ENCODE measurements at places on chromosomes 13 and 19.

GRCh38 chr19:52945652-52946321 is 16.9 kb downstream of the ZNF816 start:
- DNase-seq: no peak
- H3K36me3 ChIP-seq: peaks cover 52% of the 10 kb centered on the region
- no peak overlapping the region for H3K27ac ChIP-seq
- H3K27me3 ChIP-seq: peaks cover 14% of the 10 kb centered on the region
- H3K4me1 ChIP-seq: peaks cover 33% of the 10 kb centered on the region
- peak overlapping the region; percentile 12 for H3K4me3 ChIP-seq

DNA sequence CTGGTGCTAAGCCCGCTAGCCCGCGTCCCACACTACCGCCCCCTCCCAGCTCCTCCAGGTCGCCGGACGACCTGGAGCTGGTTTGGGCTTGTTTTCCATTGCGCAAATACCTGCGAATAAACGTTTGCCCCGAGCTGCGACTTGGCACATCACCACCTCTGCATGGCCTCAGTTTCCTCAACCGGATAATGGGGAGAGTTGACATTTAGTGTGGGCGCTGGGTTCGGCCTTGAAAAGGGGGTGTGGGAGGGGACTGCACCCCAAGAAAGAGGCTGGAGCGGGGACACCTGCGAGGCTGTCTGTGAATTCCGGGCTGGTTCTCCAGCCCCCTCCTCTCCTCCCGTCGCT is 11.0 kb upstream of the JUND start:
- no peak for DNase-seq
- peaks cover 53% of the 10 kb centered on the region for H3K4me1 ChIP-seq
- H3K4me3 ChIP-seq: peak overlapping the region; percentile 87
- H3K27ac ChIP-seq: peak overlapping the region; percentile 48

DNA sequence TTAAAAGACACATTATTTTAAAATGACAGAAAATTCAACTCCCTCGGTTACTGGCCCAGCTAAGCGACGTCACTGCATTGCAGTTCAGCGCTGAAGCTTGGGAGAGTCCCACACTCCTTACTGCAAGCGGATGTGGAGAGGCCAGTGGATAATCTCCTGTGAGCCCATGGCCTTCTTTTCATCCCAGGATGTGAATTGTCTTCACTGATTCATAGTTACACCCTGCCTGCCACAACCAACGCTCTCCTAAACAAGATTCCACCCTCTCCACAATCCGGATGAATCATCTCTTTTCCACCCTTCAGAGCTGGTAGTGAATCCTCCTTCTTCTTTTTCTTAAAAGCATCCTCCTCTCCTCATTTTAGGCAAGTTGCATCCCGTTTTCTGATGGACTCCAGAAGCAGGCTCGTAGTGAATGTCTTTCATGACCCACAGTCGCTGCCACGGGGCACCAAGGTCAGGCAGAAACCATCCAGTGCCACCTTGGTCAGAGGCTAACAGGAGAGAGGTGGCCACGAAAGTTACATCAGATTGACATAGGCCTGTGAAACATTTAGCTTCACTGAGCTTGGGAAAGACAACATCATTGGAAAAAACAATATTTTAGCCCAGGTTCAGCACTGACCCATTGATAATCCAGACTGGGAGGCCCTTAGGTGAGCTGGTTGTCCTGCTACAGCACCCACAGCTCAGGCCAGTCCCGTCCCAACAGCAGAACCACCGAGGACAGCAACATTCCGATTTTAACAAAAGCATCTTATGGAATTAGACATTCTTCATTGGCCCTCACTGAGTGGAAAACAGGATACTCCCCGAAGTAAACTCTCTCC is 2.0 kb downstream of the GJB2 start:
- no peak overlapping the region for H3K4me3 ChIP-seq
- H3K27me3 ChIP-seq: peaks cover 91% of the 10 kb centered on the region
- peaks cover 12% of the 10 kb centered on the region for H3K4me1 ChIP-seq
- H3K27ac ChIP-seq: no peak overlapping the region
- H3K36me3 ChIP-seq: no peaks in the 10 kb centered on the region

DNA sequence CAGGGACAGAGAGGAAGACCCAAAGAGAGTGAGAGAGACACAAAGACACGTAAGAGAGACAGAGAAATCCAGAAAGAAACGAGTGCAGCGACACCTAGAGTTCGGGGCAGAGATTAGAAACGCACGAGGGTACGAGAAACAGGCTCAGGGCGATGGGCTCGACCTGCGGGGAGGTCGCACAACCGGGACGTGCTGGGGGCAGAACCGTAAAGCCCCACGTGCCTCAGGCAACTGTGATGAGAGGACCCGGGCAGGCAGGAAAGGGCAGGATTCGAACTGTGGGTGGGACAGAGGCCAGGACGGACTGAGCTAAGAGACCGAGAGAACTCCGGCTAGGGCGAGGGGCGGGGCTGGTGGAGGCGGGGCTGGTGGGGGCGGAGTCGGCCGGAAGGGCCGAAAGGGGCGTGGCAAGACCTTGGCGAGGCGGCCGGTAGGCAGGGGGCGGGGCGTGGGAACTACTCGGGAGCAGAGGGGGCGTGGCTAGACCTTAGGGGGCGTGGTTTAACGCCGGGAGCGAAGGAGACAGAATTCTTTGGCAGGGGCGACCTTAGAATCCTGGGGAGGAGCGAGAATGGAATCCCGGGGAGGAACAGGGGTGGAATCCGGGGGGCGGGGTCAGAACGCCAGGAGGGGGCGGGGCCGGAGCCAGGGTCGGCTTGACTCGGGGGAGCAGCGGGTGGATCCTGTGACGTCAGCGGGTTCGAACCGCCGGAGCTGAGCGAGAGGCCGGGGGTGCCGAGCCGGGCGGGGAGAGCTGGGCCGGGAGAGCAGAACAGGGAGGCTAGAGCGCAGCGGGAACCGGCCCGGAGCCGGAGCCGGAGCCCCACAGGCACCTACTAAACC is at the start of gene NECTIN2:
Gene NECTIN2, plus strand, starts transcription at position 686 of the 843 bp plus-strand sequence. CDS start 229 bp downstream, outside the sequence.
- peak within 1 kb of the TSS; percentile 100 for H3K27ac ChIP-seq
- H3K4me1 ChIP-seq: peaks cover 35% of the 10 kb centered on the region
- peaks cover 2% of the 10 kb centered on the region for H3K27me3 ChIP-seq
- peak; percentile 100 for DNase-seq

DNA sequence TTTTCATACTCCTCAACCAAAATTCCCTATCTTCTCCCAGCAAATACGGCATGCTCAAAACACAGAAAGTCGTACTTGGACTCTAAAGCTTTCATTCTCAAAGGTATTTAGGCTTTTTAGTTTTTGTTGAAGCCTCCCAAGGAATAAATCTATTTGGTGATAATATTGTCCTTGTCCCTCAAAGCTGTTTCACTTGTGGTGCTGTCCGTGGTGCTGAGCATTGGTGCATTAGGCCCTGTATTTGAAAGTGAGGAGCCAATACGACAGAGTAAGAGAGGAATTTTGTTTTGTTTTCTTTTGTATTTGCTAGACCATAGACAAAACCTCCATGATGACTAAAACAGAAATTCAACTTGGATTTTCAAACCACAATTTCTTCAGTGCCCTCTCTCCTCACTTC is 3.2 kb upstream of the LGALS13 start:
- DNase-seq: peak; percentile 77
- H3K36me3 ChIP-seq: no peaks in the 10 kb centered on the region
- peaks cover 40% of the 10 kb centered on the region for H3K27me3 ChIP-seq
- H3K4me3 ChIP-seq: no peak overlapping the region
- H3K27ac ChIP-seq: no peak overlapping the region

DNA sequence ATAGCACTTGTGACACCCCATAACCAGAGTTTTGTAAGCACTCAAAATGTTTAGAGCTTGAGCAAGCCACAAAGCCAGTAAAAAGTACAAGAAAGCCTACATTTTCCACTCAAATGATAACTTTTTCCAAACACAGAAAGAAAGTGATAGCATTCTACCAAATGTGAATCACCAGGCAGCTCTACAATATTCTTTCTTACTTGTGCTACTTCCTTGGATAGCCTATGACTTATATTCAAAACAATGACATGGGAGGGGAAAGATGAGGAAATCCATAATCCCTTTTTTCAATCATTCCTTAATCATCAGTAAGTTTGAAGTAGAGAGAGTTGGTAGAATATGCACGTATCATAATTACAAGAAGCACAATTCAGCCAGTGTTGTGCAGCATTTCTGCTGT is 650.8 kb upstream of the PCDH9 start:
- no peak overlapping the region for H3K4me3 ChIP-seq
- peaks cover 3% of the 10 kb centered on the region for H3K27me3 ChIP-seq
- H3K4me1 ChIP-seq: no peaks in the 10 kb centered on the region
- H3K27ac ChIP-seq: no peak overlapping the region
- no peak for DNase-seq
- H3K36me3 ChIP-seq: no peaks in the 10 kb centered on the region

DNA sequence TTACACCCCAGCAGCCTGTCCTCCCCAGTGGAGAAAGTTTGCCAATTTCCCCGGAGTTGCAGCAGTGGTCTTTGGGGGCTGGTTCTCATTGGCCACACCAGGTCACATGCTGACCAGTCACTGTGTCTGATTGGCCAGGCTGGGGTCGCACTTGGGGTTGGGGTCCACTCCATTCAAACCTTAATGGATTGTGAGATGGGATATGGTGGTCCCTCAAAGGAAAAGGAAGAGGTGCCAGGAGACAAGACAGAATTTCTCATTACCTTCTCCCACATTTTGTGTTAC is 3.4 kb downstream of the PPM1N start:
- H3K4me3 ChIP-seq: no peak overlapping the region
- peaks cover 61% of the 10 kb centered on the region for H3K27me3 ChIP-seq
- H3K36me3 ChIP-seq: no peaks in the 10 kb centered on the region
- H3K4me1 ChIP-seq: peaks cover 31% of the 10 kb centered on the region

DNA sequence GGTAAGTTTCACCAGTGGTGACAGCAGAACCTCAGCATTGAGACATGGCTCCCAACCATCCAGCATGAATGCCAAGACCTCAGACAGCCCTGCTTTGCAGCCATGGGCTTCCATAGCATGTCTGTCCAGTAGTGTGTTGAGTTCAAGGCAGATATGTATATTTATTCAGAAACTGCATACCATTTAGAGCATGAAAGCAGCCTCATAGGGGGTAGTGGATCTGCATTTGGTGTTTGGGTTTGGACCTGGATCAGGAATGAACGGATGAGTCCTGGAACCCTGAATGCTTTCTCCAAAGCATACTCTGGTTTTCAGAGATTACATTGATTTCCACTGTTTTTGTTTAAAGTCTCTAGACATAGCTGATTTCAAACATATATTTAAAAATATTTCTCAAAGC is 114.3 kb downstream of the ESD start:
- peaks cover 34% of the 10 kb centered on the region for H3K4me1 ChIP-seq
- no peaks in the 10 kb centered on the region for H3K27me3 ChIP-seq
- no peak for DNase-seq

DNA sequence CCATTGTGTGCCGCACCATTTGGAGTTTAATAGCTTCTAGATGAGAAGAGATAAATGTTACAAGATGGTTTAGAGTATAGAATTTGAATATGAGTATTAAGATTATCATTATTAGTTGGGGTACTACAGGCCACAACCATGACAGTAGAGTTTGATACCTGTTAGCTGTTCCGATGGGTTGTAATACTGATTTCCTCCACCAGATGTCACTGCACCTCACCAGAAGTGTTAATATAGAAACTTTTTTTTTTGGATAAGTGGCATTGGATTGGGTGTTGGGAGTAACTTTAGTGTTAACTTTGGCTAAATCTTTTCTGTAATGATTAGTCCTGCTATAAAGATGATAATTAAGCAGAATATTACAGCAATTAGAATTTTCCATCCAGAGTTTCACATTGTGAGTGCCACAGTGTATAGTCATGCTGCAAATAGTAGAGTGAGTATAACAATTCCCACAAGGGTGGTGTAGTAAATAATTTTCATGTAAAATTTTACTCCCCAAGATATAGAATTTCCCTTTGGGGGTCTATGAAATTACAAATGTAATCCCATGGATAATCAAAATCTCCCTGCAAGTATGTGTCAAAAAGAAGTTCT is 56.3 kb downstream of the PSG3 start:
- no peak overlapping the region for H3K4me3 ChIP-seq
- no peak overlapping the region for H3K27ac ChIP-seq
- no peaks in the 10 kb centered on the region for H3K36me3 ChIP-seq
- peaks cover 3% of the 10 kb centered on the region for H3K27me3 ChIP-seq
- H3K4me1 ChIP-seq: no peaks in the 10 kb centered on the region

- no peak overlapping the region for H3K4me3 ChIP-seq
- H3K4me1 ChIP-seq: no peaks in the 10 kb centered on the region
- DNase-seq: no peak
- H3K27ac ChIP-seq: no peak overlapping the region
- no peaks in the 10 kb centered on the region for H3K36me3 ChIP-seq
Measured at GRCh38 chr13:66069570-66069969, 1160.6 kb downstream of the PCDH9 start.

- H3K4me3 ChIP-seq: no peak overlapping the region
- H3K27me3 ChIP-seq: peaks cover 6% of the 10 kb centered on the region
- no peak for DNase-seq
- H3K36me3 ChIP-seq: no peaks in the 10 kb centered on the region
- H3K27ac ChIP-seq: peak overlapping the region; percentile 29
Measured at GRCh38 chr13:40194224-40194806, 472.1 kb downstream of the FOXO1 start.

DNA sequence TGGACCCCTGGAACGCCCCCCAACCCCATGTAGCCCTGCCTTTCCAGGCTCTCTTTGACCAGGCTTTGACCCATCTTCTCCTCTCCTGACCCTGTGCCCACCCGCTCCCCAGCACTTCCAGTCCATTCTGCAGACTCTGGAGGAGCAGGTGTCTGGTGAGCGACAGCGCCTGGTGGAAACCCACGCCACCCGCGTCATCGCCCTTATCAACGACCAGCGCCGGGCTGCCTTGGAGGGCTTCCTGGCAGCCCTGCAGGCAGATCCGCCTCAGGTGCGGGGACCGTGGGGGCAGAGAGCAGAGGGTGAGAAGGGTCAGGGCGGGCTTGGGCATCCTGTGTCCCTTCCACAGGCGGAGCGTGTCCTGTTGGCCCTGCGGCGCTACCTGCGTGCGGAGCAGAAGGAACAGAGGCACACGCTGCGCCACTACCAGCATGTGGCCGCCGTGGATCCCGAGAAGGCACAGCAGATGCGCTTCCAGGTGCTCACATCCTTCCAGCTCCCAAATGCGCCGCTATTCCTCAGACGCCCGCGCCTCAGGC is 6.1 kb downstream of the APLP1 start:
- no peak overlapping the region for H3K4me3 ChIP-seq
- no peak for DNase-seq
- H3K4me1 ChIP-seq: peaks cover 24% of the 10 kb centered on the region
- H3K36me3 ChIP-seq: peaks cover 41% of the 10 kb centered on the region
- H3K27me3 ChIP-seq: peaks cover 12% of the 10 kb centered on the region

DNA sequence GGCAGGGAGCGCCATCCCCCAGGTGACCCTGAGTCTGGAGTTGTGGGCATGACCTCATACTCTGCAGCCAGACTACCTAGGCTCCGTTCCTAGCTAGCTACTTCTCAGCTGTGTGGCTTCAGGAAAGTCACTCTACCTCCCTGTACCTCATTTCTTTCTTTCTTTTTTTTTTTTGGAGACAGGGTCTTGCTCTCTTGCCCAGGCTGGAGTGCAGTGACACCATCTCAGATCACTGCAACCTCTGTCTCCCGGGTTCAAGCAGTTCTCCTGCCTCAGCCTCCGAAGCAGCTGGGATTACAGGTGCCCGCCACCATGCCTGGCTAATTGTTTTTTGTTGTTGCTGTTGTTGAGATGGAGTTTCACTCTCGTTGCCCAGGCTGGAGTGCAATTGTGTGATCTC is 15.0 kb downstream of the PLIN3 start:
- no peak overlapping the region for H3K27ac ChIP-seq
- DNase-seq: no peak
- H3K36me3 ChIP-seq: peaks cover 45% of the 10 kb centered on the region
- no peaks in the 10 kb centered on the region for H3K27me3 ChIP-seq
- peaks cover 4% of the 10 kb centered on the region for H3K4me1 ChIP-seq

- H3K27me3 ChIP-seq: no peaks in the 10 kb centered on the region
- H3K4me1 ChIP-seq: peaks cover 8% of the 10 kb centered on the region
- no peak overlapping the region for H3K4me3 ChIP-seq
- peaks cover 89% of the 10 kb centered on the region for H3K36me3 ChIP-seq
- DNase-seq: no peak
- H3K27ac ChIP-seq: peak overlapping the region; percentile 63
Measured at GRCh38 chr13:111304603-111305289, 15.7 kb upstream of the TEX29 start.
